ENCODE measurements at places on chromosomes 13 and 19.

DNA sequence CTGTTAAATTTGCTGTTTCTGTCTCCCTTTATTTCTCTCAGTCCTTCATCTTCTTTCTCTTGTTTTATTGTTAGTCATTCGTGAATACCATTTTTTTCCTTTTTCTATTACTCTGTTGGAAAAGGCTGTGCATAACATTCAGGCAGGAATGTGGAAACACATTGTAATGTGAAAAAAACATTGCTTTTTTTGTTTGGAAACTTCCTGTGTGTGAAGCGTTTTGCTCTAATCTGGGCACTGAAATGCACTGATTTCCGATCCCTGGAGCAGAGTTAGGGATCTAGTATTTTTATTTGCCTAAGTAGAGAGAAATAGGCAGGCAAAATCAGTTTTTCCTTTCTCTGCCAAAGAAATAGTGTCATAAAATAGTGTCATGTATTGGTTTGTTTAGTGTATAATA, 155.5 kb downstream of the PCCA start:
- DNase-seq = no peak

DNA sequence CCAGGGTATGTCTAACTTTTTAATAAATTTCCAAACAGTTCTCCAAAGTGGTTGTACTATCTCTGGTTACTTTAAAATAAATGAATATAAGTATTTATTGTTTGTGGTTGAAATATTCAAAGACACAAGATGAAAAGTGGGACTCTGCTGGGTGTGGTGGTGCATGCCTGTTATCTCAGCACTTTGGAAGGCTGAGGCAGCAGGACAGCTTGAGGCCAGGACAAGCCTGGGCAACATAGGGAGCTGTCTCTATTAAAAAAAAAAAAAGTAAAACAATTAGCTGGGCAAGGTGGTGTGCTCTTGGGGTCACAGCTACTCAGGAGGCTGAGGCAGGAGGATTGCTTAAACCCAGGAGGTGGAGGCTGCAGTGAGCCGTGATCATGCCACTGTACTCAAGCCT, 10.4 kb downstream of the PNMA8A start:
- no peak for DNase-seq

DNA sequence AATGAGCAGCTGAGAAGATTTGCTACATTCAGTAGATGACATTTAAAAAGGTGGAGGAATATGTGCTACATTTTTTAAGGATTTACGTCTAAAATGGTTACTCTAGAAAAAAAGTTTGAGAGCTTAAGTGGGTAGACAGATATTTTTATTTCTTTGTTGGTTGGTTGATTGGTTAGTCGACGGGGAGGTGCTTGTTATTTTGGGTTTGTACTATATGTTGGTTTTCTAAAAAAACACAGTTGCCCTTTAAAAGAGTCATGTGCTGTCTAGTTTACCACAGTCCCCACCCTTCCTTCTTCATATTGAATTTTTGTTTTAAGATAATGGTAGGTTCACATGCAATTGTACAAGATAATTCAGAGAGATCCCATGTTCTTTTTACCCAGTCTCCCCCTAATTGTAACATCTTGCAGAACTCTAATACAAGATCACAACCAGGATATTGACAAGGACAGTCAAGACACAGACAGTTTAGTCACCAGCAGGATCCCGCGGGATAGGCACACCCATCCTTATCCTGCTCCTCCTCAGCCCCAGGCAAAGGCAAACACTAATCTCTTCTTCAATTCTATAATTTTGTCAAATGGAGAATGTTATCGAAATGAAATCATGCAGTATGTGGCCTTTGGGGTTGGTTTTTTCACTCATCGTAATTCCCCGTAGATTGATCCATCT, 171.4 kb downstream of the FOXO1 start:
- peak; percentile 22 for DNase-seq

DNA sequence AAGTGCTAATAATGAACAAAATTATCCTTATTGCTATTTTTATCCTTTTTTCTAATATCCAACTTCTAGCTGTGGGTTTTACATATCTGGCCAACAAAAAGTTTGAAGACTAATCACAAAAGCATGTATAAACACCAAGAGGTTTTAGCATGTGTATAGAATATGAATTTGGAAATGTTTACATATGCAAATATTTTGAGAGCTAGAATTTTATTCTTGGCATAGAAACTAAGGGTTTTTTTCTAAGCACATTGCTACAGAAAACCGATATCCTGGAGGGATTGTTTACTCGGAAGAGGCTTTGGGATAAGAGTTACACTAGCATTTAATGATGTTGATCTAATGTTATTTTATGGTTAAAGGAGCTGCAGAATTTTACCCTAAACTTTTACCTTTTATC, 392.1 kb downstream of the EFNB2 start:
- no peak for DNase-seq

- no peak for DNase-seq
Observed at GRCh38 chr13:30323524-30323923, 16.2 kb upstream of the KATNAL1 start.

GRCh38 chr13:104310861-104311260, 1244.6 kb upstream of the SLC10A2 start:
- no peak for DNase-seq

GRCh38 chr13:20714563-20715329, 11.2 kb downstream of the IL17D start:
- no peak for DNase-seq

- peak; percentile 14 for DNase-seq
Observed at GRCh38 chr13:51541037-51541436, 43.2 kb upstream of the WDFY2 start.

DNA sequence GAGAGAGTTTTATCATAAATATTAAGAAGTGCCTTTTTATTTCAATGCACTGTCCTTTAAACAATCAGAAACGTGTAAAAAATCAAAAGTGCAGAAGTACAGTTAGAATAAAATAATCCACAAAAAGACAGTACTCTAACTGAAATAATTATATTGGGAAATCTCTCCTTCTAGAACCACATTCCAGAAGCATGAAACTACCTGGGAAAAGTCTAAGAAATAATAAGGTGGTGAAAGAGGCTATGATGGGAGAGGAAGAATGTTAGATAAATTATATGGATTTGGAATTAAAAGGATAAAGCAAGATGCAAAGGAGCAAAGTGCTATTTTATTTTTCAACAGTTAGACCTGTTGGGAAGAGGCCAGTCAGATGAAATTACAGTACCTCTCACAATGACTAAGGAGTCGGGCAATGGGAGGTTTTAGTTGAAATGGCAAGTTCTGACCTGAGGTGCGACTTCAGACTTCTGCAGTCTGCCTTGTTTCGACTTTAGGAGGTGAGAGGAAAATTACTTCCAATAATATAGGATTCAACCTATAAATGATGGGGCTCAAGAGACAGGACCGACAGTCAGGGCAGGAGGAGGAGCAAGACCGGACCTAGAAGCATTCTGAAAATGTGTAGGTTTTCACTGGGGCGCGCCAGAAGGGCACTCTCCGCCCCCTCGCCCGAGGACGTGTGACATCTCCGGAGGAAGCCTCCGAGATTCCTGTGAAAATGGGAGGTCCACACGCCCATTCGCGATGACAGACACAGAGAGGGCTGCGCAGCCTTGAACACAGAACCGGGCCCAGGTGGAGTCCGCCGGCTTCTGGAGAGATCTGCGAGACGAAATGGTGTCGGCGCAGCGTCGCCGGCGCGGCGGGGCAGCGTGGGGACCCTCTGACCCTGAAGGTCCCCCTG, 717 bp downstream of the SPRYD7 start:
- DNase-seq = no peak

GRCh38 chr13:45728759-45729158, 26.6 kb downstream of the CBY2 start:
- peak; percentile 3 for DNase-seq

GRCh38 chr13:95382411-95382810, 81.2 kb upstream of the ABCC4 start:
- DNase-seq = no peak

GRCh38 chr13:72437458-72437857, 290.0 kb downstream of the MZT1 start:
- DNase-seq = no peak

DNA sequence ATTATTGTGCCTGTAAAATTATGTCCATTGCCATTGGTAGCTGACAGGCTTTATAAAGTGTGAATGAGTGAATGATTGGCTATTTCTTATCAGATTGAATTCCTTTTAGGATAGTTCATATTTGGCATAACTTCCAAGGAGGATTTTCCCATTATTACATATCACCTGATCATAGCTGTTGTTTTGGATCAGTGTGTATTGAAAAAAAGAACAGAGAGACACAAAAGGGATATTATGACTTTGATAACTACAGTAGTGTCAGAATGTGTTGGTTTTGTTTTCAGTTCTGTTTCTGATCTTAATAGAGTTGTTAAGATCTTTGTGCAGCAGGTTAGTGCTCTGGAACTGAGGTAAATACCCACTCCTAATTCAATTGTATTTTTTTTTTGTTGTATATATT, 103.8 kb downstream of the LRCH1 start:
- no peak for DNase-seq

- DNase-seq = no peak
Observed at GRCh38 chr13:111330066-111330610, 9.7 kb downstream of the TEX29 start.

GRCh38 chr13:51291341-51291740, 48.1 kb upstream of the SERPINE3 start:
- no peak for DNase-seq

DNA sequence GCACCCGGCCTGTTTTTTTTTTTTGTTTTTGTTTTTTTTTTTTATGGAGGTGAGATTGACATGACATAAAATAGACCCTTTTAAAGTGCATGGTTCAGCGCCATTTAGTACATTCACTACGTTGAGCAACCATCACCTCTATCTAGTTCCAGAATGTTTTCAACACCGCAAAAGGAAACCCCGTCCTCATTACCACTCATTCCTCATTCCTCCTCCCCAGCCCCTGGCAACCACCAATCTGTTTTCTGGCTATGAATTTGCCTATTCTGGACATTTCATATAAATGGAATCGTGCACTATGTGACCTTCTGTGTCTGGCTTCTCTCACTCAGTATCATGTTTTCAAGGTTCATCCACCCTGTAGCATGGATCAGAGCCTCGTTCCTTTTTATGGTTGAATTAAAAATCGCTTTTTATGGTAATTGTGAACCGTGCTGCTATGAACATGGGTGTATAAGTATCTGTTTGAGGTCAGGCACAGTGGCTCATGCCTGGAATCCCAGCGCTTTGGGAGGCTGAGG, 9.9 kb upstream of the ADGRE5 start:
- no peak for DNase-seq

DNA sequence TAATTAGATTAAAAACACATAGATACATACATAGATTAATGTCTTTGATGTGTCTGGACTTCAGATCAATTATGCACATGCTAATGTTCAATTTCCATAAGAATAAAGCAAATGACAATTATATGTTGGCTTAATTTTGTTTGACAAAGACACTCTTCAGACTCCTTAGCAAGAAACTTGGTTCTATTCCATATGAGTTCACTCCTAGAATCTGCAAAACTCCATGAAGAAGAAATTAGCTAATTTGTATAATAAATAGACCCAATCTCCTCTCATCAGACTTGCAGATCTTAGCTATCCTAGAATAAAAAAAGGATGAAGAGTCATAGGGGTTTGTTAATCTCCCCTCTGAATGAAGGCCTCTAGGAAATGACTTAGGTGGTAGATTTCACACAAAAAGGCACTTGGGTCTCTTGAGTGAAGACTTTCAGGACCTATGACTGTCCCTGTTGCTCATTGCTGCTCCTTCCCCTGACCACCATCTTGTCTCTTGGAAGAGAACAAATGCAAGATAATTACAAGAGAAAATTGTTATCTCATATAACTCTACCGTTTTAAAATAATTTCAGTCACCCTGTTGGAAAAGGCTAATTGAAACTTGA, 302.2 kb downstream of the EFNB2 start:
- DNase-seq = no peak

GRCh38 chr13:93477238-93477637, 250.6 kb downstream of the GPC6 start:
- DNase-seq = no peak

- DNase-seq = no peak
Observed at GRCh38 chr19:2148482-2149135, 2.8 kb downstream of the AP3D1 start.

- DNase-seq = no peak
Observed at GRCh38 chr13:44730099-44730498, 154.0 kb upstream of the TSC22D1 start.

GRCh38 chr13:90721937-90722336, 625.5 kb upstream of the MIR17HG start:
- DNase-seq = no peak

DNA sequence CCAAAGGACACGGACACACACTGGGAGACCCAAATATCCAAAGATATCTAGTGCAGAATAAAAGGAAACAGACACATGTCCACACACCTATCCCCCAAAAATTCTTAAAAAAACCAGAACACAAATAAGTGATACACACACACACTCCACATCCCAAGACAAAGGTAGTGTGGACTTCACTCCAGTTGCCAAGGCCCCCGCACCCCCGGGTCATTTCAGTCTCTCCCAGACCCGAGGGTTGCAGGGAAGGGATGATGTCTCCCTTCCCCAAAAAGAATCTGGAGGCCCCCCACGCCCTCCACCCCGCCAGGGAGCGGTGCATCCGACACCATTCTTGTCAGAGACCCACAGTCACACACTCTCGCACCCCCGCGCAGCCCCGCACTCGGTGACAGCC, 407 bp downstream of the DPF1 start:
- no peak for DNase-seq

- peak; percentile 7 for DNase-seq
Observed at GRCh38 chr13:26896986-26897668, 136.5 kb upstream of the GPR12 start.

GRCh38 chr13:98307463-98308085, 130.5 kb upstream of the RNF113B start:
- DNase-seq = peak; percentile 59

- no peak for DNase-seq
Observed at GRCh38 chr19:35346193-35347052, 1.3 kb upstream of the FFAR1 start.

DNA sequence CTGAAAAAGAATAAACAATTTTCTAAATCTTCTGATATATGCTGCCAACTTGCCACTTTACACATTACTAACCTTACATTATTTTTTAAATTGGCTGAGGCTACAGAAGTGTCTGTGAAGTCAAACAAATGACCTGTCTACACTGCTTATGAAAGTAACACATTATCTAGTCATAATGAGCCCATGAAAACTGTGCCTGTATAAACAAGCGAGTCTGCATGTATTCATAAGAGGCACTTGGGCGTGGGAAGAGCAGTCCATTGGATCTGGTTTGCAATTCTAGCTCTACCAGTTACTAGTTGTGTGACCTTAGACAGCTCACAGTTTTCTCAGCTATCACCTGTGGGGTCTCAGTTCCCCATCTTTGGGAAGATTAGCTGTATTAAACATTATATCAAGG, 3.1 kb downstream of the VPS36 start:
- DNase-seq = no peak

Measured in small intestine (tissue), 16 donors.